ENCODE measurements at places on chromosomes 6 and 20.

DNA sequence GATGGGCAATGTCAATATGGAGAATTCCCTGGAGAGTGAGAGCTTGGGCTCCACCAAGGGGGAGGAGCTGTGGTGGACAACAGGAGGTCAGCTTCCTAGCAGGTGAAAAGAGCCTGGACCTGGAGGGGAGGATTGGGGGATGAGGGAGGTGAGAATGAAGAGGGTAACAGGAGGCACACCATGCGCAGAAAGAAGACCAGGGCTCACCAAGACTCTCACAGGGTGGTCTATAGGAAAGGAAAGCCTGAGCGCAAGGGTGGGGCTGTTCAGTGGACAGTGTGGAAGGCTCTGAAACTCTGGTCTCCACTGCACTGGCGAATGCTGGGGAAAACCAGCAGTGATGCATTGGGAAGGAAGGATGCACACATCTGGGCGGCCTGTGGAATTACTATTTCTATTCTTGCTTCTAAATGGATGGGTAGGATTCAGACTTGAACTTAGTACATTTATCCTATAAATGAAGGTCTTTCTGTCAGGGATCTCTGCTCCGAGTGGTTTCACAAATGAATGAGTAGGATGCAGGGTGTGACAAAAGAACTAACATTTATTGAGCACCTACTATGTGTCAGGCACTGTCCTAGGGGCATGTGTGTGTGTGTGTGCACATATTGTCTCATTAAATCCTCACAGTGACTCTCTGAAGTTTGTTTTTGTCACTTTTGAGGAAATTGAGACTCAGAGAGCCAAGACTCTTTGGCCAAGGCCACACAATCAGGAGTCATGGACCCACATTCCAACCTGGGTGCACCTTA is 152.7 kb downstream of the CD83 start:
- DNase-seq, result no peak

DNA sequence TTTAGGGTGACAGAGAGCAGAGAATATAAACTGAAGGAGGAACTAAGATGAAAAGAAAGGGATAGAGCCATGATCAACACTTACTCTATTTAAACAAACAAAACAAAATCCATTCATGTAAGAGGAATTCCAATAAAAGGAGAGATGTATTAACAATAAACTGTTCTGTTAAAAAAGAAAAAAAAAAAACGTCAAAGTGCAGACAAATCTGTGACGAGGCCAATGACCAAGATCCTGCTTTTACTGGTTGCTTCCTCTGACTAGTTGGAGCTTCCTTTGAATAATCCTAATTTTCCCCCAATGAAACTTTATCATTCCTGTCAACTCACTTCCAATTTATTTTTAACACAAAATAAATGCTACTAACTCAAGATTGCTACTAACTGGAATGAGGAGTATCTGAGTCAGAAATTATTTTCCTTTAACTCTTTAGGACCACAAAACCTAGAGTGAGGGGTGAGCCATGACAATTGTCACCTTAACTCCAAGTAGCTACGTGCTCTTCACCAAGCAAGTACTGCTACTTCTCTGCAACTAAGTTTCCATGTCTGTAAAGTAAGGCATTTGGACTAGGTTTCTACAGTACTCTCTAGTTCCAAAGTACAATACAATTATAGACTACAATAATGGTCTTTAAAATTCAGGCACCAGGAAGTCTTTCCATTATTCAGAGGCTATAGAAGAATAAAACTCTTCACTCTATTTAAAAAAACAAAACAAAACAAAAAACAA is 152.0 kb downstream of the PTPRK start:
- no peak for DNase-seq

GRCh38 chr20:5279661-5280060 is 37.1 kb downstream of the PROKR2 start:
- no peak for DNase-seq

- no peak for DNase-seq
Measured at GRCh38 chr6:1611322-1611571, 1.5 kb downstream of the FOXC1 start.

- DNase-seq, result no peak
Measured at GRCh38 chr6:156517088-156517487, 260.1 kb upstream of the ARID1B start.

DNA sequence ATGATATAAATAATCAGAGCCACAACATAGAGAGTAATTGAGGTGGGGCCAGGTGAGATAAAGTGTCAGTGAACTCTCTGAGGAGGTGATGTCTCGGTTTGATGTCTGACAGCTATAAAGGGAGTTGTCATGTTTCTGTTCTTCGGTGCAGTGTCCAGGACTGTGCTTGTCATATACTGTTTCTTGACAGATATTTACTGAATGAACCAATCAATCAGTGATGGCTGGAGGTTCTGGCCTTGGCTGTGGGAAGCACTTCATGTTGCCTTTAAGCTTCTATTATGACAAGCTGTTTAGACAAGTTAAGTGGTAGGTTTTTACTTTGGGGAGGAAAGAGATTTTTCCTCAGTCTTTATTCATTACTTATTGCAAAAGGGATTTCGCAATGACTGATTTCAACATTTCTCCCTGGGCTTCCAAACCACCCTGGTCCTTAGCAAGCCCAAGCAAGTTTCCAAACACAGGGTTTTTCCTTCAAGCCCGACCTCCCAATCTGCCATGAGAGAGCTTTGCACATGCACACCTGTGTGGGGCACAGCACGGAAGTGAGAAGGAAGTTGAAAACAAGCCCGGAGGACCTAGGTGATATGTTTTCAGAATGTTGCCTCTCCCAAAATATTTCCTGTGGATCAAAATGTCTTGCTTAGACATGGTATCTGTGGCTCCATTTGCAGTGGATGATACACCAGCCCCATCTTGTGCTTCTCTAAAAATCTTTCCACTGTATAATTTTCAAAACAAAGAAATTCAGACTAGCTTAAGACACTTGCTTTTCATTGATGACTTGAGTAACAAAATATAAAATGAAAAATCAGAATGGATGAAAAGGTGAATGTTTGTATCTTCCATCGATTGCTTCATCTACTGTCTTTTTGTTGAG is 567.3 kb upstream of the BTBD3 start:
- no peak for DNase-seq

DNA sequence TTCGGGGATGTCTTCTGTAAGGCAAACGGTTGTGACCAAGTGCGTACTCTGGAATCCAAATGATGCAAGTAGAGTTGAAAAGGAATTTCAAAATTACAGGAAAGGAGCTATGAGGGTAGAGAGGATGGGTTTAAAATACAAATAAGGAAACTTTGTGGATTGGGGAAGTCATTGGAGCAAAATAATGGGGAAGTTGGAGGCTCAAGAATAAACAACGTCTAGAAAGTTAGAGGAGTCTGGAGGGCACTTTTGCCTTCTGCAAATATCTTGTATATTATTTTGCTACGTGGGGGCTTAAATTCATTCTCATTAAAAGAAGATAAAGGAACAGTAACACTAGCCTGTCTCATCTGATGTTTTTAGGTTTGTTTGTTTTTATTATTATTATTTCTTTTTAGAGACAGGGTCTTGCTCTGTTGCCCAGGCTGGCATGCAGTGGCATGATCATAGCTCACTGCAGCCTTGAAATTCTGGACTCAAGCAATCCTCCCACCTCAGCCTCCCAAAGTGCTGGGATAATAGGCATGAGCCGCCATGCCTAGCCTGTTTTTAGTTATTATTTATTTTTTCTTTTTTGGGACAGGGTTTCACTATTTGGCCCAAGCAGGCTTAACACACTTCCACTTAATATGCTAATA is 55.0 kb upstream of the TNFAIP3 start:
- no peak for DNase-seq

DNA sequence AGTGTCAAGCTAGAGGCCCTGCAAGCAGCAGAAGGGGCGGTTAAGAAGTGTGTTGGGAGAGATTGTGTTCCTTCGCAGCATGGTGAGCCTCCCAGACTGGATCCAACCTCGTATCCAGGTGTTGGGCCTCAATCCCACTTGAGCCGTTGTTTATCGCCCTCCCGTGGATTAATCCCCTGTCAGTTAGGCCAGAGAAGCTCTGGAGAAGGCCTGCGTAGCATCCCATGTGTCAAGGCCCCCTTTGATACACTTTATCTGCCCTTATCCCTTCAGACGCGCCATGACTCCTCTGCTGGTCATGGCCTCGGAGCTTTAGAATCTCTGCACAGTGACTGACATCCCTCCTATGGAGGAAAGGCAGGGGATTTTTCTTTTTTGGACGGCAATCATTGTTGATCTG is 181.0 kb downstream of the ZFP64 start:
- DNase-seq, result no peak

DNA sequence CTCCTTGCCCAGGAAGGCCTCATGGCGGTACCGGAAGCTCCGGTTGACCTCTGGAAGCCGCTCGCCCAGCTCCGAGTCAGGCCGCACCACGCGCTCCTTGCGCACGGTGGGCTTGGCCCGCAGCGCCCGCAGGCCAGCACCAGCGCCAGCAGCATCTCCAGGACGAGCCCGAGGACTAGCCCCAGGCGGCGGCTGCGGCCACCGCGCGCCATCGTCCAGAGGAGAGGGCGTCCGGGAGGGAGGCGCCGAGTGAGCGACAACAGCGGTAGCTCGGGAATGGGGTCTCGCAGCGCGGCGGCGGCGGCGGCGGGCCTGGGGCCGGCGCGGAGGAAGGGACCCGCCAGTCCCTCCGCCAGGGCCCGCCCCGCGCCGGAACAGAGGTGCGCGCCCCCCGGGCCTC is 27.6 kb upstream of the CGA start:
- no peak for DNase-seq

DNA sequence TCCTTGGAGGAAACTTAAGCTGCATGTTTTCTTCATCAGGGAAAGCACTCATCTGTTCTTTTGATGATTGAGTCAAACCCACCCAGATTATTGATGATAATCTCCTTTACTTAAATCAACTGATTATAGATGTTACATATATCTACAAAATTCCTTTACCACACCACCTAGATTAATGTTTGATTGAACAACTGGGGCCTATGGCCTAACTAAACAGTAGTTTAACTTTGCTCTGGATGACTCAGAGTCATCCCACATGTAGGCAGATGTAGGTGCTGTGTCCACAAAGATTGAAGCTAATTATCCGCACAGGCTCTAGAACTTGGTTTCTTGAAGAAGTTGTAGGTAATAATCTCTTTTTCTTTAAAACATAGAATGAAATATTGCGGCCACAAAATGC is 42.2 kb downstream of the PKIB start:
- no peak for DNase-seq

Data from central memory CD4-positive, alpha-beta T cell (primary cell).